ENCODE measurements at places on chromosomes 13 and 19. TPM values are rescaled to one million over a fixed set of nuclear protein-coding genes. Genes with fewer than 3 reads are reported as not detected.

DNA sequence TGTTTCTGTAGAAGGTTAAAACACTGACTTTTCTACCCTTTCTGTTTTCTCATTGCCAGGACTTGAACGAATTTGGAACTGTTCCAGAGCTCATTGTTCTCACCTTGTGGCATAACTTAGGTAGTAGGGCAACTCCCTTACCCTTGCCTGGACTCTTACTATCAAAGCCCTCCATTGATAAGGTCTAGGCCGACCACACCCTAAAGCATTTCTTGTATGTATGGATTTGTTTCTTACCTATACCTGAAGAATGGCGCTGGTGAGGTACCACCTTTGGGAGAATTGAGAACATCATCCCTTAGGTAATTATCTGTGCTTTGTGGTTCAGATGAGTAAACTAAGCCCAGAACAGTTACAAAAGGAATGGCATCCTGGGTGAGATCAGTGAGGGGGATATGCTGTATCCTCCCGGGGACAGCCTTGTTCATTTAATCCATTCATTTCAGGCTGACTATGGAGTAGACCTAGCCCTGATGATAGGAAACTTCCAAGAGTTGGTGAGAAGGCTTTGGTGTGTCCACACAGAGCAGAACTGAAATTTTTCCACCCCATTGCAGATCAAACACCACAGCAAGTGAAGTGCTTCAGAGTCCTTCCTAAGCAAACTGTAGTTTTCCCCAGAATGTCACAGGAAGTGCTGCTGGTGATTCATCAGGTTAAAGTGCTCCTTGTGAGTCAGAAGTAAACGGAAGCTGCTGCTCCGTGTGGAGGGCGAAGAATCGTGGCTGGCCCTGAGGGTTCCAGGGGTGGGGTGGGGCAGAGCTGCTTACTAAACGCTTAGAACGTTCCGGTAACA, 113.0 kb downstream of the TEX26 start:
- peaks cover 11% of the 10 kb centered on the region for H3K27me3 ChIP-seq
- H3K4me1 ChIP-seq: peaks cover 9% of the 10 kb centered on the region
- H3K27ac ChIP-seq: peak overlapping the region; percentile 42
- H3K36me3 ChIP-seq: no peaks in the 10 kb centered on the region
- H3K4me3 ChIP-seq: no peak overlapping the region
- DNase-seq: peak; percentile 54

TMEM255B gene
- 5.1 TPM for polyA plus RNA-seq

DNA sequence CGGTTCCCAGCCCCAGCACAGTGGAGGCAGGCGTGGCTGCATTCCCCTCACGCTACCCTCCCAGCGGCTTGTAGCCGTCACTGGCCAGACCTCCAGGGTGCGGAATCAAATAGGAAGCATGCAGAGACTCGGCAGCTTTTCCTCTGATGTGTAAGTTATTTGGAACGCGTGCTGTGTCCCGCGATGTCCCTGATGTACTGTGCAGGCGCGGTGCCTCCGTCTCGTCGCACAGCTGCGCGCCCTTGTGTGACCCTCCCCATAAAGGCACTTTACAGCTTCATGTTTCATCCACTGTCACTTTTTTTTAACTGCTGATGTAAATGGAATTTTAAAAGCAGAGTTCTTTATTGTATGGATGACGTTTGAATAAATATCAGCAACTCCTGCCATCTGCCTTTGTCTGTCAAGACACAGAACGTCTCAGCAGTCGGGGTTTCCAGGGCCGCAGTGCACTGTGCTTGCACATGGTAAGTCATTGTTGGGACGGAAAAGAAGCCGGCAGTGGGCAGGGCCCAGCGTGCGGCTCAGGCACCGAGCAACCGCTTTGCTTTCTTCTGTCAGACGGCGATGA, 7.3 kb upstream of the F7 start:
- H3K4me3 ChIP-seq: no peak overlapping the region
- H3K4me1 ChIP-seq: no peaks in the 10 kb centered on the region
- no peaks in the 10 kb centered on the region for H3K27me3 ChIP-seq
- no peak for DNase-seq
- peaks cover 9% of the 10 kb centered on the region for H3K36me3 ChIP-seq

DNA sequence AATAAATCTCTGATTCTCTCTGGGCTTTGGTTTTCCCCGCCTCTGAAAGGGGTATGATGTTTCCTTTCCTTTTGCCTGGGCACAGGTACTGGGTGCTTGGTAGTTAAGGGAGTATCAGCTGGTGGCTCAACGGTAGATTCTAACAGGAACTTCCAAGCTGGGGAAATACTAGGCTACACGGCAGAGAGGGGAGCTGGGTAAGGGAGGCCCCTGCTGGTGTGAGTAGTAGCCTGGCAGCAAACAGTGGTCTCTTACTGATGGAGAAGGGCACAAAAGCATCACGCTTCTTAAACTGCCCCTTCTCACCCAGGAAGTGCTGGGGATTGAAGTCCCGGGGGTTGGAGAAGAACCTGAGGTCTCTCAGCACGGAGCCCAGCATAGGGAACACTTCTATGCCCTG, 26.9 kb upstream of the CYP2A7 start:
- no peaks in the 10 kb centered on the region for H3K27me3 ChIP-seq
- no peak overlapping the region for H3K4me3 ChIP-seq
- H3K4me1 ChIP-seq: no peaks in the 10 kb centered on the region

DNA sequence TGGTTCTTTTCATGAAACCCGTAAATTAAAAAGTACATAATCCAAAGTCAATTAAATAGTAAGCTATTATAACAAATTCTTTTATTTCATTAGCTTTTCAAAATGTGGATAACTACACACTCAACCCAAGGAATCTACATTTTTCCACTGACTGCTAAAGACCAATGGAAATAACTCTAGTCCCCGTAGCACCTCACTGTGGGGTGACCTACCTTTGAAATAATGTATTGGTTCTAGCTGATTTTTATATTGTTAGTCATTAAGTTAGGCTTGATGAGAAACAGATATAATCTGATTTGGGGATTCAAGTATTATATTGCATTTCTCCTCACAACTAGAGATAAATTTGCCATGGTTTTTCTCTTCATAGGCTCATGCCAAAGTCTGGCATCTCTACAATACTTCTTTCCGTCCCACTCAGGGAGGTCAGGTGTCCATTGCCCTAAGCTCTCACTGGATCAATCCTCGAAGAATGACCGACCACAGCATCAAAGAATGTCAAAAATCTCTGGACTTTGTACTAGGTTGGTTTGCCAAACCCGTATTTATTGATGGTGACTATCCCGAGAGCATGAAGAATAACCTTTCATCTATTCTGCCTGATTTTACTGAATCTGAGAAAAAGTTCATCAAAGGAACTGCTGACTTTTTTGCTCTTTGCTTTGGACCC, 37.3 kb downstream of the KL start:
- H3K4me1 ChIP-seq: no peaks in the 10 kb centered on the region
- H3K36me3 ChIP-seq: no peaks in the 10 kb centered on the region
- H3K27me3 ChIP-seq: no peaks in the 10 kb centered on the region

GRCh38 chr19:16714702-16715287, 4.9 kb upstream of the NWD1 start:
- no peaks in the 10 kb centered on the region for H3K27me3 ChIP-seq
- peak; percentile 5 for DNase-seq
- no peaks in the 10 kb centered on the region for H3K36me3 ChIP-seq

ANGPTL8 gene
- polyA plus RNA-seq: 0.55 TPM

- no peak for DNase-seq
- no peak overlapping the region for H3K27ac ChIP-seq
- no peaks in the 10 kb centered on the region for H3K4me1 ChIP-seq
- peaks cover 2% of the 10 kb centered on the region for H3K36me3 ChIP-seq
- no peaks in the 10 kb centered on the region for H3K27me3 ChIP-seq
Measured at GRCh38 chr13:42086582-42086981, 38.1 kb downstream of the DGKH start.

GRCh38 chr19:51027126-51027806, 850 bp upstream of the KLK11 start:
- H3K27ac ChIP-seq: no peak overlapping the region
- peaks cover 14% of the 10 kb centered on the region for H3K27me3 ChIP-seq

DNA sequence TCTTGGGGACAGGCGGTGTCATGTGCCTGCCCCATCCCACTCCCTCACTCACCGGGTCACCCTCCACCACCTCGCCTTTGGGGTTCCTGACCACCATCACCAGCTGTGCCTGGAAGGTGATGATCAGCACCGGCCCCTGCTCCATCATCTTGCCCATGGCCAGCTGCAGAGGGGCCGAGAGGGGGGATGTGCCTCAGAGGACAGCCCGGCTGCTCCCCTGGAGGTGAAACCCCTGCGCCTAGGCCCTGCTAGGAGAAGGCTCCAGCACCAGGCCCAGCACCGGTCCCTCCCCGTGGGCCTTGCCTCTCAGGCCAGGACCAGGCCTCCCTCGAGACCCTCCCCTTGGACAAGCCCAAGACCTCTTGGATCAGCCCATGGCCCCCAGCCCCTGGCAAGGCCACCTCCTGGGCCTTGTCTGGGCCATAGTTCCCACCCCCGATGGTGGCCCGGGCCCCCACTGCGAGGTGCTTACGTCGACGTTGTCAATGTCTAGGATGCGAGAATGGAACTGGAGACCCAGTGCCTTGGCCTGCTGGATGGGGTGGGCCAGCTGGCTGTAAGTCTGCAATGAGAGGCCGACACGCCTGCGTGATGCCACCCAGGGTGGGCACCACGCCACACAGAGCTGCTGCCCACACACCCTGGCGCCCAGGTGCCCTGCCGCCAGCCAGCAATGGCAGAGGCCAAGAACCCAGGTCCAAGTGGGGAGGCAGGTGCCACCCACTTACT, 1.8 kb upstream of the CTXN1 start:
- no peaks in the 10 kb centered on the region for H3K27me3 ChIP-seq
- peaks cover 33% of the 10 kb centered on the region for H3K36me3 ChIP-seq
- H3K4me3 ChIP-seq: no peak overlapping the region

PPP1R12C gene
- 94.4 TPM for polyA plus RNA-seq

GRCh38 chr19:5628919-5629481, 6.1 kb downstream of the SAFB start:
- H3K4me3 ChIP-seq: no peak overlapping the region
- peaks cover 56% of the 10 kb centered on the region for H3K36me3 ChIP-seq
- DNase-seq: no peak

DNA sequence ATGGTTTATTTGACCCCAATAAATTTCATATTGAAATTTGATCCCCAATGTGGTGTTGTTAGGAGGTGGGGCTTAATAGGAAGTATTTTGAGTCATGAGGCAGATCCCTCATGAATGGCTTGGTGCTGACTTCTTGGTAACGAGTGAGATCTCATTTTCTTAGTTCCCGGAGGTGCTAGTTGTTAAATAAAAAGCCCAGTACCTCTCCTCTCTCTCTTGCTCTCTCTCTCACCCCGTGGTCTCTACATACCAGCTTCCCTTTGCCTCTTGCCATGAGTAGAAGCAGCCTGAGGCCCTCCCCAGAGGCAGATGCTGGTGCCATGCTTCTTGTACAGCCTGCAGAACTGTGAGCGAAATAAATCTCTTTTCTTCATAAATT, 39.4 kb upstream of the KATNAL1 start:
- no peak for DNase-seq
- no peaks in the 10 kb centered on the region for H3K36me3 ChIP-seq
- no peaks in the 10 kb centered on the region for H3K4me1 ChIP-seq
- H3K27ac ChIP-seq: no peak overlapping the region

DNA sequence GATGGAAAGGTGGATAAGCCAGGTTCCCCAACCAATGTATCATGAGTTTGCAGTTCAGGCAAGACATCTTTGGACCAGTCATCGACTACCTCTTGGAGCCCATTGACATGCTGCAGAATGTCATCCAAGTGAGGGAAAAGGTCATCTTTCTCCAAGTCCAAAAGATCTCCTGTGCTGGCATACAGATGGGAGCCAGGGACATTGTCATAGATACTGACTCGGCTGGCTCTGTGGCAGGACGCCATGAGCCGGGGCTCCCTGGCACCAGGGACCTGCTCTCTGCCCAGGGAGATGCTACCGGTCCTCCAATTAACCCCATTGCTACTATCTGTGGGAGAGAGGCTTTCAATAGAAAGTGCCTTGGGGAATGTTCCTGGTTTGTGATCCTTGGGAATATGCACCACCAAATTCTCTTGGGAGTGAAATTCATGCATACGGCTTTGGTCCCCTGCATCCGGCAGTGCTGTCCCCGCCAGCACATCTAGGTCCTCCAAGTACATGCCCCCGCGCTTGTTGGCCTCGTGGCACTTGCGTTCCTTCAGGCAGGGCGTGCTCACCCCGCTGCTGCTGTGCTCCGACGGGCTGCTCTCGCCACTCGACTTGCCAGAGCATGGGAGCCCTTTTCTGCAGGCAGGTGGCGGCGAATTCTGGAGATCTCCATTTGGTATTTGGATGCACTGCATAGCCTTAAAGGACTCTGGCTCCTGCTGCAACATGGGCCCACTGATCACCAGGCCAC, 113.0 kb downstream of the KL start:
- no peak for DNase-seq
- H3K4me1 ChIP-seq: peaks cover 10% of the 10 kb centered on the region
- H3K4me3 ChIP-seq: no peak overlapping the region
- H3K36me3 ChIP-seq: peaks cover 36% of the 10 kb centered on the region

DNA sequence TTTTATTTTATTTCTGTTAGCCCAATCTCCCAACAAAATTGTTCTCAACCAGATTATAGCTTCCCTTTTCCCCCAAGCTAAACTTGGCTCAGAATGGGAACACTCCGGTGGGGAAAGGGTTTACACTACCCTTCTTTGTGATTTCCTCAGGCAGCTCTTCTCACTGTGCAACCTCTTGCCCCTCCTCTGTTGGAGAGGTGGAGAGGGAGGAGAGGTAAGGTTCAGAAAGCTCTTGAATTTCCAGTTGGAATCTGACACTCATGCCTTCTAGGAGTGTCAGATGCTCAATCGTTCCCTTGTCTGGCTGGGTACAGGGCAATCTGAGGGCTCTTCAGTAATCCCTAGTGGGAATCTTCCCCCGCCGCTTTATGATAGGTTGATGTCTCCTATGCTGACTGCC, 486.1 kb upstream of the KLF12 start:
- no peaks in the 10 kb centered on the region for H3K36me3 ChIP-seq
- no peak for DNase-seq
- no peak overlapping the region for H3K27ac ChIP-seq
- H3K4me3 ChIP-seq: no peak overlapping the region
- H3K27me3 ChIP-seq: no peaks in the 10 kb centered on the region

- no peak overlapping the region for H3K27ac ChIP-seq
- H3K36me3 ChIP-seq: no peaks in the 10 kb centered on the region
- peaks cover 4% of the 10 kb centered on the region for H3K4me1 ChIP-seq
Measured at GRCh38 chr19:43425567-43426392, 11.1 kb downstream of the TEX101 start.
